ELF-1 (cell line): ENCODE measurements at places on chromosomes 2 and 18.

GRCh38 chr2:238857959-238858358 is 10.1 kb downstream of the TWIST2 start:
- DNase-seq: no peak

GRCh38 chr2:97727296-97727695 is 13.9 kb downstream of the ZAP70 start:
- no peak for DNase-seq

- DNase-seq: no peak
Measured at GRCh38 chr18:12162786-12163185, 69.1 kb downstream of the ANKRD62 start.

- DNase-seq: peak; percentile 22
Measured at GRCh38 chr18:58534535-58535301, 94.2 kb downstream of the ALPK2 start.

DNA sequence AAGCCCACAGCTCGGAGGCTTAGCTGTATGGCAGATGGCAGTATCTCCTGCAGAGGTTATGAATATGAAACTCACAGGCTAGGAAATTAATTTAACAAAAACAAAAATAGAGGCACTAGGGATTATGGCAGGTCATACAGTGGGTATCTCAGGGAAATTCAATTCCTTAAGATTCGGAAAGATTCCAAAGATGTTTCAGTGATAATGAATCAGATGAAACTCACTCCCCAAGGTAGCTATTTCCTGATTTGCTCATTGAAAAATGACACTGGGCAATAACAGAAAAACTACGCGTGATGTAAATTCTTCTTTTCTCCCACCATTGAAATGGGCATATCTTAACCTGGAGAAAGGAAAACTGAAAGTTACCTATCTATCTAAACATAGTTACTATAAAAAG is 414.1 kb downstream of the STK39 start:
- no peak for DNase-seq

DNA sequence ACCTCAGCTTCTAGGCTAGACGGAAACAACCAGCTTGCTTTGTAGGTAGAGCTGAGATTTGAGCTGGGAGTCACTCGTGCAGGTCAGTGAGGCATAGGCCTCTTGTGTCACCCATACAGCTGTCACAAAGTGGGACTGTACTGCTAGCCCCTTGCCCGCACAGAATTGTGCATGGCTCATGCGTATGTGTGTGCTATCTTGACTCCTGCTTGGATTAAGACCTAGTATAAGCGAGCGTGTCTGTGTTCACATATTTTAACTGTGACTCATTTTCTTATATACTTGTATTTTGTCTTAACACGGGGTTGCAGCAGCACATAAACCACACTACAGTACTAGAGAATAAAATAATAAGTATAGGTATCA is 20.1 kb downstream of the CEP68 start:
- no peak for DNase-seq
